Activated CD4-positive, alpha-beta memory T cell treated with anti-CD3 and anti-CD28 coated beads for 36 hours (primary cell): ENCODE measurements at places on chromosomes 6 and 20. TPM values are rescaled to one million over a fixed set of nuclear protein-coding genes. Genes with fewer than 3 reads are reported as not detected.

The COL9A3 gene
- not detected for total RNA-seq

The HLA-DMB gene
- 1.6 TPM for total RNA-seq

- no peak for DNase-seq
Measured at GRCh38 chr6:131172222-131172621, 37.0 kb downstream of the AKAP7 start.

DNA sequence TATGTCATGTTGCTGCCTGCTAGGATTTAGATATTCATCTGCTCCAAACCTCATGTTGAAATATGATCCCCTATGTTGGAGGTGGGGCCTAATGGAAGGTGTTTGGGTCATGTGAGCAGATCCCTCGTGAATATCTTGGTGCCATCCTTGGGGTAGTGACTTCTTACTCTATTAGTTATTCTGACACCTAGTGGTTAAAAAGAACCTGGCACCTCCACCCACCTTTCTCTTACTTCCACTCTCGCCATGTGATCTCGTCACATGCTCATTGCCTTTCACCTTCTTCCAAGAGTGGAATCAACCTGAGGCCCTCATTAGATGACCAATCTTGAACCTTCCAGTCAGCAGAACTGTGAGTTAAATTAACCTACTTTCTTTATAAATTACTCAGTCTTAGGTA is 549.4 kb upstream of the SYNCRIP start:
- no peak for DNase-seq

- no peak for DNase-seq
Measured at GRCh38 chr6:150651808-150652470, 52.3 kb downstream of the PLEKHG1 start.

DNA sequence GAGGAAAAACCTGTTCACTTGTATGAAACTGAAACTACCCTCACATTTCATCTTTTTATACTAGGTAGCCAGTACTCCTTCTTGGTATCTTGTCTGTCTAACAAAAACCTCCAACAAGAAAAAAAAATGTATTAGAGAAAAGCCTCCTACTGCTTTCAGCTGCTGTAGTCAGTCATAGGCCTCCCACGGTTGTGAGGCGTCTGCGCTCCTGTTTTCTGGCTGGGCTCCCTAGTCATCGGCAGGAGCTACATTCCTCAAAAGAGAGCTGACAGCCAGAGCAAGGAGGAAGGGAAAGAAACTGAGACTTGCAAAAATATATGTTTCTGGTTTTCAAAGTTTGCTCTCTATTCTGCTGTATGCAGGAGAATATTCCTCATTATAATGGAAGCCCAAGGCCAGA is 517.0 kb downstream of the LMBRD1 start:
- DNase-seq: no peak

DNA sequence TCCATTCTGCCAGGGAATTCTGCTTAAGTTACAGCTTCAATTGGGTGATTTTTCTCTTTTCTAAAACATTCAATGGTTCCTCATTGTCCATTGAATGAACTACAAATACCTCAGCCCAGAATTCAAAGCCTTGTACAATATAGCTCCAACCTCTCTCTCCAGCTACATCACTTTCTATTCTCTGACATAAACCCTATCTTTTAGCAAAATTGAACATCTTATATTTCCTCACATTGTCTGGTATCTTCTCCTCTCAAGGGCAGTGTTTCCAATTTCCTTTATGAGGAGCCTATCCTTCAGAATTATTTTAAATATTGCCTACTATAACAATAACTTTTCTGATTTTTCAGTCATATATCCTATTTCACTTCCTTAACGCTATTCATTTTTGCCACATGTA is 203.6 kb upstream of the RNF217 start:
- no peak for DNase-seq
